ENCODE measurements at places on chromosomes 16 and 17.

DNA sequence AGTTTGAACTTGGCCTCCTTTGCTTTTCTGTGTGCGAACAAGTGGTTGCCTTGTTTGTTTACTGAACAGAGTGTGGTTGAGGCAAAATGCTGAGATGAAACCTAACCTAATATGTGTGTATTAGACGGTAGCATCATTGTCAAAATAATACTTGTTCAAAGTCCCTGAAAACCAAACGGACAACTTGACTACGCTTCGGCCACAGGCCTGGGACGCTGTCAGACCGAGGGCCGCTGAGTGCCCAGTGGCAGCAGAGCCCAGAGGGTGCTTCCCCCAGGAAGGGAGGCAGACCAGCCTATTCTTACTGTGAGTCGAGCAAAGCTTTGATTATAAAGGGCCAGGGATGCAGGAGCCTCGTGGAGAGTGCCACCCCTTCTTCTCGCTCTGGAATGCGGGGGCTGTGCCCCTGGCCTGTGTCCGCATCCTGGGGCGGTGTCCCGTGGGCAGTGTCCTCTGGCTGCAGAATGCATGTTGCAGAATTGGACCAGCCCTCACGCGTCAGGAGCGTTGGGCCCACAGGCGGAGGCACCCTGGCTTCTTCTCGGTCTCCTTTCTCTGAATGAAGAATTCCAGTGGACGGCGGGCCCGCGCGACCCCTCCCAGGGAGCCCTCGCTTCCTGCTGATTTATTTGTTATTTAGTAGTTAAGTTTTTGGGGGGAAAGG, 5.2 kb downstream of the ACSF3 start:
- no peak for DNase-seq

GRCh38 chr16:66547101-66547989, 2.6 kb downstream of the TK2 start:
- DNase-seq: no peak

GRCh38 chr16:81639348-81639747, 139.7 kb upstream of the PLCG2 start:
- DNase-seq: no peak

DNA sequence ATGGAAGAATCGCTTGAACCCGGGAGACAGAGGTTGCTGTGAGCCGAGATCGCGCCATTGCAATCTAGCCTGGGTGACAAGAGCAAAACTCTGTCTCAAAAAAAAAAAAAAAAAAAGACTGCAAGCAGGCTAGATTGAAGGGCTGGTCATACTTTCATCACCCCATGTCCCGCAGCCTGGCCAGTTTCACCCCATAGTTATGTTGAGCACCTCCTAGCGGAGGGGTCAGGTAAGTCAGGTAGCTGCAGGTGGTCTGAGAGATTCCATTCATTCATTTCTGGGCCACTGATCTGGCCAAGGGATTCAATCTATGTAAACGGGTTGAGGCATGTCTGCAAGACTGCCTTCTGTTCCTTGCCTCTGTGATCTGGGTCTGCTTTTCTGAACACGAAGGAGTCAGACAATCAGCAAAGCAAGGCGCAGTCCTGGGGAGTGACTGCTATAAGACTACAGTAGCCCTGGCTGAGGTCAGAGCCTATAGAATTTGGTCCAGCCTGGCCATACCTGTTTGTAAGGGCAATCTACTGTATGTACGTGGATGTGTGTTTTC, 23.6 kb upstream of the BPTF start:
- no peak for DNase-seq

GRCh38 chr17:50095626-50096037, 481 bp downstream of the PDK2 start:
- peak; percentile 66 for DNase-seq

DNA sequence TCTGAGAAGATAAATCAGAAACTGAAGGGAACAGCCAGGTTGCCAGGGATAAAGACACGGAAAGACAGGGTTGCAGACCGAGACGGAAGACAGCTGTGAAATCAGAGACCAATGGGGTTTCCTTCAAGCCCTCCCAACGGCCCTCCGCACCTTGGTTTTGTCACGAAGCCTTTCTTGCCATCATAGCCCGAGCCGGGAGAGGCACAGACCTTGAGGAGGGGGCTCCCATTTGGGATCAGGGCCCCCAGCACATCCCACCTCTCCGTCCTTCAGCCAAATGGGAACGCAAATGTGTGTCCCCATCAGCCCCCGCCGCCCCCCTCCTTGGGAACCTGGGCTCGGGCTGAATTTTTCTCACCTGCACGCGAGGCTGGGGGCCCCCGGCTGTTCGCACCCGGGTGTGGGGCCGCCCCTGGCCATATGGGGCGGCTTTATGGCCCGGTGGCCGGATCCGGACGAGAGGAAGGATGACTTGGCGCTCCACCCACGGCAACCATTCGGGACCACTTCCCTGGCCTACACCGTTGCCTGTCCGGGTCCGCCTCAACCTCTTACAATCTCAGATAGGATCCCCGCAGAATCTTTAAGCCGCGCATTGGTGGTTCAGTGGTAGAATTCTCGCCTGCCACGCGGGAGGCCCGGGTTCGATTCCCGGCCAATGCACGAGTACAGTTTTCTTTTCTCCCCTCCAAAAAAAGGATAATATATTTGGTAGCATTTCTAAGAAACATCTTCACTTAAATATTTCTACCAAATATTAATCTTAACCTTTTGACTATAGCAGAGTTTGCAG, 1.4 kb upstream of the HES7 start:
- peak; percentile 96 for DNase-seq

DNA sequence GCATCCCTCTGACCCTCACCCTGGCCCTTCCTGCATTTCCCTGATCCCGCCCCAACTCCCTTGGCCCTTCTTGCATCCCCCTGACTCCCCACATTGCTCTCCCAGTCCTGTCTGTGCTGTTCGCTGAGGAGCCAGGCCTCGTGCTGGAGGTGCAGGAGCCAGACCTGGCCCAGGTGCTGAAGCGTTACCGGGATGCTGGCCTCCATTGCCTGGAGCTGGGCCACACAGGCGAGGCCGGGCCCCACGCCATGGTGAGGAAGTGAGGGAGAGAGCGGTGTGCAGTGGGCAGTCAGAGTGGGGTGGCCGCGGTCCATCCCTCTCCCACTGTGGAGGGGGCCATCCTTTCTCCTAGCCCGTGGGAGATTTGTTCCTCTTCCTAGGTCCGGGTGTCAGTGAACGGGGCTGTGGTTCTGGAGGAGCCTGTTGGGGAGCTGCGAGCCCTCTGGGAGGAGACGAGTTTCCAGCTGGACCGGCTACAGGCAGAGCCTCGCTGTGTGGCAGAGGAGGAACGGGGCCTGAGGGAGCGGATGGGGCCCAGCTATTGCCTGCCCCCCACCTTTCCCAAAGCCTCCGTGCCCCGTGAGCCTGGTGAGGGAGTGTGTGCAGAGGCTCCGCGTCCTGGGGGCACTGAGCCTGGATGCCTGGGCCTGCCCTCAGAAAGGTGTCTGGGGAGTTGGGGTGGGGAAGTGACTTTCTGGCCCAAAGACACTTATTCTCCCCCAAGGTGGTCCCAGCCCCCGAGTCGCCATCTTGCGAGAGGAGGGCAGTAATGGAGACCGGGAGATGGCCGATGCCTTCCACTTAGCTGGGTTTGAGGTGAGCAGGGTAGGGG, 17.8 kb downstream of the PFAS start:
- no peak for DNase-seq

- no peak for DNase-seq
Observed at GRCh38 chr16:28264656-28265055, 27.7 kb upstream of the SBK1 start.

GRCh38 chr17:16477255-16477654, 14.7 kb downstream of the LRRC75A start:
- no peak for DNase-seq

GRCh38 chr17:37614823-37615222, 5.6 kb upstream of the SYNRG start:
- DNase-seq: no peak

- DNase-seq: no peak
Observed at GRCh38 chr17:44927696-44928095, 12.4 kb upstream of the GFAP start.

GRCh38 chr16:30979170-30980022, 5.6 kb upstream of the HSD3B7 start:
- no peak for DNase-seq

DNA sequence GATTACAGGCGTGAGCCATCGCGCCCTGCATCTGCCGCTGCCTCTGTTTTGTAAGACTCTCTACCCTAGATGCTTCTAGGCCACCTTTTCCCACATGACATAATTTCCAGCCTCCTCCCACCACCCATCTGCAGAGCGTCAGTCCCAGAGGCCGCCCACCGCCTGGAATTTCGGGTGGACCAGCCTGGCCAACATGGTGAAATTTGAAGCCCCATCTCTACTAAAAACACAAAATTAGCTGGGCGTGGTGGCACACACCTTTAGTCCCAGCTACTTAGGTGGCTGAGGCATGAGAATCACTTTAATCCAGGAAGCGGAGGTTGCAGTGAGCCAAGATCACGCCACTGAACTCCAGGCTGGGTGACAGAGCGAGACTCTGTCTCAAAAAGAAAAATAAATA, 5.1 kb upstream of the CIBAR2 start:
- DNase-seq: no peak

GRCh38 chr17:7836596-7837407, 2.8 kb downstream of the KDM6B start:
- peak; percentile 96 for DNase-seq

- DNase-seq: no peak
Observed at GRCh38 chr17:72571813-72572396, 451.1 kb downstream of the SOX9 start.

DNA sequence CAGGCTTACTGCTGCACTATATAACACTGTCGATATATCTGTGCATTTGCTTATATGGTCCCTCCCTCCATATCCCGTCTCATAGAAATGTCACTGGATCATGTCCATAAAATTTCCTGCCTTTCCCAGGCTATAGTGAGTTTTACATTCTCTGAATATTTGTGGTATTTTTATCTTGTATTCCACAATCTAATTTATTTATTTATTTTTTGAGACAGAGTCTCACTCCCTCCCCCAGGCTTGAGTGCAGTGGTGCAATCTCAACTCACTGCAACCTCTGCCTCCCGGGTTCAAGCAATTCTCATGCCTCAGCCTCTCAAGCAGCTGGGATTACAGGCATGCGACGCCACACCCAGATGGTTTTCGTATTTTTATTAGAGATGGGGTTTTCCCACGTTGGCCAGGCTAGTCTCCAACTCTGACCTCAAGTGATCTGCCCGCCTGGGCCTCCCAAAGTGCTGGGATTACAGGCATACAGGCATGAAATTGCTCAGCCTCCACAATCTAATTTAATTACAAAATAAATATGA, 12.9 kb downstream of the TRIM37 start:
- DNase-seq: peak; percentile 55

- DNase-seq: no peak
Observed at GRCh38 chr17:2022647-2023240, 2.4 kb downstream of the RTN4RL1 start.

- DNase-seq: no peak
Observed at GRCh38 chr17:62073993-62074392, 8.9 kb upstream of the MED13 start.

- no peak for DNase-seq
Observed at GRCh38 chr16:81495321-81496234, 51.0 kb downstream of the CMIP start.

GRCh38 chr17:40633871-40634270, 13.7 kb downstream of the SMARCE1 start:
- no peak for DNase-seq

DNA sequence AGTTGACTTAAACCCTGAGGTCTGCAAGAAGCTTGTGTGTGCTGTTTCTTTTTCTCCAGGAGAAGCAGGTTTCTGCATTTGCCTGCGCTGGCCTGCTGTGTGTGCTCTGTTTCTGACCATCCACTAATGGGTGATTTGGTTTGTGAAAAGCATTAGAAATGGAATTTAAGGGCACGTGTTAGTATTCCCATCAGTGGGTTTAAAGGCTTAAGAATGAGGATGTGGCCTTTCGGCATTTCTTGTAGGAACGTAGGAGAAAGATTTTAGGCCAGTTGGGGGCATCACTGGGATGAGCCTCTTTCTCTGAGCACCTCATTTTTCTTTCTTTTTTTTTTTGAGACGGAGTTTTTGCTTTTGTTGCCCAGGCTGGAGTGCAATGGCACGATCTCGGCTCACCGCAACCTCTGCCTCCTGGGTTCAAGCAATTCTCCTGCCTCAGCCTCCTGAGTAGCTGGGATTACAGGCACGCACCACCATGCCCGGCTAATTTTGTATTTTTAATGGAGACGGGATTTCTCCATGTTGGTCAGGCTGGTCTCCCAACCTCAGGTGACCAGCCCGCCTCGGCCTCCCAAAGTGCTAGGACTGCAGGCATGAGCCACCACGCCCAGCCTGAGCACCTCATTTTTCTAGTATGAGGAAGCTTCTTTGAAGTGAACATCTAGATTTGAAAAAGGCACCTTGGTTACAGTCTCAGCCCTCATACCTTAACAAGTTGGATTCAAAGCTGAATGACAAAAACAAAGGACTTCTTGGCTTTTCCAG, 110.3 kb downstream of the BANP start:
- DNase-seq: no peak

GRCh38 chr16:54455030-54455725, 168.6 kb upstream of the IRX3 start:
- DNase-seq: peak; percentile 26

DNA sequence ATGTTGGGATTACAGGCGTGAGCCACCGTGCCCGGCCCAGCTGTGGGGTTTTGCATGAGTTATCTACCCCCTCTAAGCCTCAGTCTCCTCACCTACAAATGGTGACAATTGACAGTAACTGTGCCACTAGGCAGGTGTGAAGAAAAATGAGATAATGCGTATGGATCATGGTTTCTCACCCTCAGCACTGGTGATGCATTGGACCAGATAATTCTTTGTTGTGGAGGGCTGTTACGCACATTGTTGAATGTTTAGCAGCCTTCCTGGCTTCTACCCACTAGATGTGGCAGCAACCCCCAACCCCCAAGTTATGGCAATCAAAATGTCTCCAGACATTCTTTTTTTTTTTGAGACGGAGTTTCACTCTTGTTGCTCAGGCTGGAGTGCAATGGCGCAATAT, 9.0 kb upstream of the HAPSTR1 start:
- no peak for DNase-seq

DNA sequence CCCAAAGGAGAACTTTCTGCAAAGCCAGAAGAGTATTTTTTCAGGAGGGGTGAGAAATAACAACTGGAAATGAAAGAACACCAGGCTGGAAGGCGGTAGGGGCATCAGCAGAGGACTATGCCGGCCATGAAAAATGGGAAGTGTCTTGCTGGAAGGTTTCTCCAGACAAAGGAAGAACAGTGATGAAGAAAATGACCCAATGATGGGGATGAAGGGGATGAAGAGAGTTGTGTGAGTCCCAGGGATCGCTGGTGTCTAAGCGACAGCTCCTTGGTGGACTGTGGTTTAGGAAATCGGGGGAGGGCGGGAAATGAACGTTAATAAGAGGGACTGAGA, 623 bp downstream of the TTLL6 start:
- no peak for DNase-seq

Data from tongue (tissue), 3 donors.